ENCODE measurements at places on chromosomes 11 and 22. TPM values are rescaled to one million over a fixed set of nuclear protein-coding genes. Genes with fewer than 3 reads are reported as not detected.

Gene ENTHD1
- 0.41 TPM for total RNA-seq

Gene MB
- not detected for total RNA-seq

Gene FAM180B
- not detected for total RNA-seq

Gene KIRREL3
- not detected for total RNA-seq

Gene HBE1
- total RNA-seq = 1.3 TPM

Gene CARD10
- total RNA-seq = 0.26 TPM
